Gastrocnemius medialis (tissue), 4 donors: ENCODE measurements at places on chromosomes 16 and 17. TPM values are rescaled to one million over a fixed set of nuclear protein-coding genes. Genes with fewer than 3 reads are reported as not detected.

The THAP11 gene
- total RNA-seq, result 85.6 TPM

The B4GALNT2 gene
- total RNA-seq, result not detected

The RARA gene
- 20.3 TPM for total RNA-seq

The NTN3 gene
- total RNA-seq, result not detected

The ACSM5 gene
- total RNA-seq, result 30.5 TPM

The ZG16 gene
- 1.7 TPM for total RNA-seq

The KRT31 gene
- total RNA-seq, result 0.71 TPM

The C17orf50 gene
- total RNA-seq, result not detected

The MAP2K6 gene
- total RNA-seq, result 315 TPM

The ASGR2 gene
- total RNA-seq, result not detected

The PHOSPHO1 gene
- total RNA-seq, result not detected

The RGS9 gene
- total RNA-seq, result 4.3 TPM

The SLC5A10 gene
- total RNA-seq, result not detected

The CHST4 gene
- total RNA-seq, result not detected

The PRR29 gene
- total RNA-seq, result not detected

The KCNJ2 gene
- total RNA-seq, result 7.8 TPM

The CBX4 gene
- total RNA-seq, result 9.0 TPM

The ITGAX gene
- 0.22 TPM for total RNA-seq

The EFTUD2 gene
- 116 TPM for total RNA-seq

The HOXB1 gene
- not detected for total RNA-seq

The COX6A2 gene
- total RNA-seq, result 597 TPM

The NPIPB9 gene
- total RNA-seq, result not detected

The KCNH4 gene
- total RNA-seq, result not detected

The TVP23C gene
- total RNA-seq, result 1.2 TPM

The ABCC3 gene
- 0.80 TPM for total RNA-seq

The GTF3C1 gene
- 108 TPM for total RNA-seq

The HBA2 gene
- 34.0 TPM for total RNA-seq

The RBFOX1 gene
- 98.8 TPM for total RNA-seq

The GLIS2 gene
- 0.81 TPM for total RNA-seq

The TPSG1 gene
- total RNA-seq, result not detected

The PSMD7 gene
- total RNA-seq, result 209 TPM

The ZNHIT3 gene
- total RNA-seq, result 35.5 TPM

The CPPED1 gene
- total RNA-seq, result 6.8 TPM

The SNX20 gene
- 4.0 TPM for total RNA-seq

The TBC1D3B gene
- not detected for total RNA-seq

The USP43 gene
- total RNA-seq, result not detected

The MEOX1 gene
- total RNA-seq, result 4.0 TPM
